Kidney (tissue), 22 donors: ENCODE measurements at places on chromosomes 6 and 20. TPM values are rescaled to one million over a fixed set of nuclear protein-coding genes. Genes with fewer than 3 reads are reported as not detected.

GRCh38 chr20:6999381-6999780, 231.9 kb downstream of the BMP2 start:
- H3K36me3 ChIP-seq = no peaks in the 10 kb centered on the region
- no peak overlapping the region for H3K27ac ChIP-seq
- DNase-seq = no peak
- H3K27me3 ChIP-seq = no peaks in the 10 kb centered on the region

- no peak for DNase-seq
- no peaks in the 10 kb centered on the region for H3K4me1 ChIP-seq
- H3K27ac ChIP-seq = no peak overlapping the region
- H3K4me3 ChIP-seq = no peak overlapping the region
Observed at GRCh38 chr6:166435574-166435973, 52.8 kb upstream of the MPC1 start.

- peak; percentile 35 for DNase-seq
- H3K4me3 ChIP-seq = no peak overlapping the region
- no peak overlapping the region for H3K27ac ChIP-seq
- H3K36me3 ChIP-seq = no peaks in the 10 kb centered on the region
Observed at GRCh38 chr20:59835057-59835447, 98.4 kb downstream of the SYCP2 start.

DNA sequence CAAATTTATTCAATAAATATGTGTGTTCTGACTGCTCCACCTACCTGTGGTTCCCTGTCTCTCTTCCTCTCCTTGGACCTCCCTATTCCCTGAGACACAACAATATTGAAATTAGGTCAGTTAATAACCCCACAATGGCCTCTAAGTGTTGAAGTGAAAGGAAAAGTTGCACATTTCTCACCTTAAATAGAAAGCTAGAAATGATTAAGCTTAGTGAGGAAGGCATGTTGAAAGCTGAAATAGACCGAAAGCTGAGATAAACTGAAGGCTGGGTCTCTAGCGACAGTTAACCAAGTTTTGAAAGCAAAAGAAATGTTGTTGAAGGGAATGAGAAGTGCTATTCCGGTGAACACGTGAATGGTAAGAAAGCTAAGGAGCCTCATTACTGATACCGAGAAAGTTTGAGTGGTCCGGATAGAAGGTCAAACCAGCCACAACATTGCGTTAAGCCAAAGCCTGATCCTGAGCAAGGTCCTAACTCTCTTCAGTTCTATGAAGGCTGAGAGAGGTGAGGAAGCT, 34.1 kb downstream of the UST start:
- no peak overlapping the region for H3K27ac ChIP-seq
- H3K4me1 ChIP-seq = no peaks in the 10 kb centered on the region
- no peaks in the 10 kb centered on the region for H3K36me3 ChIP-seq
- DNase-seq = no peak
- no peak overlapping the region for H3K4me3 ChIP-seq

GRCh38 chr6:157227202-157228166, 95.8 kb downstream of the TMEM242 start:
- H3K36me3 ChIP-seq = no peaks in the 10 kb centered on the region
- H3K4me1 ChIP-seq = no peaks in the 10 kb centered on the region
- no peak for DNase-seq
- H3K27me3 ChIP-seq = no peaks in the 10 kb centered on the region
- no peak overlapping the region for H3K27ac ChIP-seq

SMOC2 gene
- 13.1 TPM for total RNA-seq

WFDC6 gene
- total RNA-seq = not detected

- no peaks in the 10 kb centered on the region for H3K36me3 ChIP-seq
- DNase-seq = peak; percentile 4
- no peak overlapping the region for H3K27ac ChIP-seq
- no peaks in the 10 kb centered on the region for H3K27me3 ChIP-seq
Observed at GRCh38 chr6:157530126-157530525, 149.1 kb downstream of the ZDHHC14 start.

DNA sequence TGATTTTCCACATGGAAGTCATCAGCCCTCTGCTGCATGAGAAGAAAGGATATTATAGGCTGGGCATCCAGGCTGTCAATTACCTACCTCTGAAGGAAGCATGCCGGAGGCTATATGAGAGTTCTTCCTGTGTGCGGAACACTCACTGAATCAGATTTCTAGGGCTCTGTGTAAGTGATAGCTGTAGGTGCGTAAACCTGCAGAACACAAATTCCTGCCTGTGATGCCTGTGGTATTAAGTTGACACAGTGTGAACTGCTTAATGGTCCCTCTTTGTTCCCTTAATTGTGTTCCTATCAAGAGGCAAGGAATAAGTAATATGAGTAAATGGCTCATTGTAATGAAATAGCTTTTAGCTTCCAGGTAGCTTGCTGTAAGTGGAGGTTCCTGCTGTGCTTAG, 103.3 kb downstream of the ANKS1A start:
- no peaks in the 10 kb centered on the region for H3K4me1 ChIP-seq
- no peak overlapping the region for H3K4me3 ChIP-seq
- no peaks in the 10 kb centered on the region for H3K36me3 ChIP-seq
- no peak overlapping the region for H3K27ac ChIP-seq
- no peaks in the 10 kb centered on the region for H3K27me3 ChIP-seq

GRCh38 chr6:93819189-93819588, 399.8 kb upstream of the EPHA7 start:
- DNase-seq = no peak
- no peak overlapping the region for H3K27ac ChIP-seq
- no peaks in the 10 kb centered on the region for H3K4me1 ChIP-seq
- no peaks in the 10 kb centered on the region for H3K36me3 ChIP-seq
- H3K27me3 ChIP-seq = no peaks in the 10 kb centered on the region
- H3K4me3 ChIP-seq = no peak overlapping the region

GRCh38 chr6:47407300-47408281, 70.0 kb upstream of the CD2AP start:
- no peaks in the 10 kb centered on the region for H3K4me1 ChIP-seq
- no peak overlapping the region for H3K27ac ChIP-seq
- no peaks in the 10 kb centered on the region for H3K27me3 ChIP-seq

DNA sequence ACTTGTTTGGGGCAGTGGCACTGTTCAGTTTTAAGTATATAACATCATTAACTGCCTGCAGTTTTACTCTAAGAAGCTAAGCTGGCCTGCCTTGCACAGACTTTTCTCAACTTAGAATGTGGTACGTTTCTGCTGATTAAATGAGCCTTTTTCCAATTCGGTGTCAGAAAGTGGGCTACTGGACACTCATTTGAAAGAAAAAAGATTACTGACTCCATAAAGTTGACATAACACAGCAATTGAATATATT, 2.1 kb downstream of the ZMYND8 start:
- H3K4me3 ChIP-seq = peak overlapping the region; percentile 45
- H3K27ac ChIP-seq = peak overlapping the region; percentile 89
- peak; percentile 64 for DNase-seq
- H3K36me3 ChIP-seq = no peaks in the 10 kb centered on the region
- no peaks in the 10 kb centered on the region for H3K27me3 ChIP-seq

GRCh38 chr6:150940941-150941340, 75.4 kb downstream of the MTHFD1L start:
- no peak overlapping the region for H3K4me3 ChIP-seq
- no peaks in the 10 kb centered on the region for H3K27me3 ChIP-seq
- no peak for DNase-seq
- no peak overlapping the region for H3K27ac ChIP-seq

RIPPLY2 gene
- 0.38 TPM for total RNA-seq

- no peaks in the 10 kb centered on the region for H3K27me3 ChIP-seq
- DNase-seq = no peak
- no peak overlapping the region for H3K27ac ChIP-seq
Observed at GRCh38 chr20:49210101-49210756, 9.0 kb upstream of the DDX27 start.

DNA sequence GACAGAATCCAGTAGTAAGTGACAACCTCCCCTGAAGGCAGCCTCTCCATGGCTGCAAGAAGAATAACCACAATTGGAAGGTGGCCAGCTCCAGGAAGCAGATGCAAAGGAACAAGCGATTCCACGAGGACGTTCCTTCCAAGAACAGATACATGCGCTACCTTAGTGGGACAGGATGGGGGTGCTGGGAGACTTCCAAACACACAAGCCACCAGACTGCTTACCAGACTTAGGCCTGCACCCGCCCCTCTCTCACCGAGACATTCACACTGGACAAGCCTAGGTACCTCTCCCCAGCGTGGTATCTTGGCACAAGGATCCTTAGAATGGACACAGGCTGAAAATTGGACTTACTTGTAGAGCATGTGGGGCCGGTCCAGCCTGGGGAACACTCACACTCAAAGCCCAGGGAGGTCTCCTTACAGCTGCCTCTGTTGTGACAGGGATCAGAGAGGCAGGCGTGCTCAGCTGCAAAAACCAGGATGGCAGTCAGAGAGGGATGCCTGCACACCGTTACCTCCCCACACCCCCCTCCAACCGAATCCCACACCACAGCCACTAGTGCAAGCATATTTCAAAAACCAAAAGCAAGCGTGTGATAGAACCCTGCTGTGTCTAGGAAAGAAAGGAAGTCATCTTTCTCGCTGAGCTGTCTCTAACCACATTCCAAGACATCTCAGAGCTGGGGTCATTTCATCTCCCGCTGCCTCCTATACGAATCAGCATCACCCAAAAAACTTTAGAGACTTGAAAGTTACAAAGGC, 22.4 kb downstream of the JAG1 start:
- peaks cover 15% of the 10 kb centered on the region for H3K4me1 ChIP-seq
- H3K36me3 ChIP-seq = peaks cover 23% of the 10 kb centered on the region
- H3K27ac ChIP-seq = no peak overlapping the region

HLA-DQA1 gene
- 63.5 TPM for total RNA-seq

SLC17A9 gene
- 9.5 TPM for total RNA-seq

DNA sequence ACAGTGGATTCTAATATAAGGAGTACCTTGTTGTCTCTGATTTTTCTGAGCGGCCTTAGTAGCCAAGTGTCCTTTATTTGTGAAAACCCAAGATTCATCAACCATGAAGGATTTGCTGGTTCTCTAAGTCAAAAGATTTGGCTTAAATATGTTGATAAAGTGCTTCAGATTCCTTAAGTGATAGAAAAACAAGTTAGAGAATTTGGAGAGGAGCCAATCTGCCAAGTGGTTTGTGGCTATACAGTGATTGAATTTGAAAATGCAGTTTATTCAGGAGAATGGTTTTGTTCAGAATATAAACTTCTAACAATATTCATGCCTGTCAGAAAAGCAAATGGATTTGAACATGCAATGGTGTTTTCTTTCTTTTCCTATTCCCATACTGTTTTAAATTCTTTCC, 54.8 kb downstream of the CAP2 start:
- no peaks in the 10 kb centered on the region for H3K36me3 ChIP-seq
- no peak overlapping the region for H3K4me3 ChIP-seq
- no peak for DNase-seq

GRCh38 chr6:157024745-157025144, 247.6 kb downstream of the ARID1B start:
- no peak overlapping the region for H3K27ac ChIP-seq
- no peak for DNase-seq
- H3K4me1 ChIP-seq = peaks cover 3% of the 10 kb centered on the region
- no peak overlapping the region for H3K4me3 ChIP-seq

DNA sequence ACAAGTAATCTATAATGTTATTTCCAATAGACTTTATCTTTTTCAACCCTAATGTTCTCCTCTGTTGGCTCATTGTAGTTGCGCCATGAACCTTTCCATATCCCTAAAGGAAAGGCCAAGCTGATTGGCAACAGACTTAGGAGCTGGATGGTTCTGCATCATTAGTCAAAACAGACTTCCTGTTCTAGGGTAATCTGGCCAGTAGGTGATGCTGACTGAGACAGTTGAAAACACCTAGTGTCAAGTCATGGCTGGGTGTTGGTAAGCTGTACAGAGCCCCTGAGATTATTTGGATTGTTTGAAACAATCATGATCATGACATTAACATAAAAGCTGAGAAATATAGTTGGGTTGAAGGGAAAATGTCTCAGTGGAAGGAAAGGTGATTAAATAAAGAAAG, 231.4 kb downstream of the PHACTR1 start:
- H3K36me3 ChIP-seq = no peaks in the 10 kb centered on the region
- H3K4me3 ChIP-seq = no peak overlapping the region
- H3K27ac ChIP-seq = no peak overlapping the region
- DNase-seq = no peak
- no peaks in the 10 kb centered on the region for H3K27me3 ChIP-seq
- H3K4me1 ChIP-seq = peaks cover 2% of the 10 kb centered on the region

WDR46 gene
- 40.3 TPM for total RNA-seq

RRAGD gene
- 31.5 TPM for total RNA-seq

DNA sequence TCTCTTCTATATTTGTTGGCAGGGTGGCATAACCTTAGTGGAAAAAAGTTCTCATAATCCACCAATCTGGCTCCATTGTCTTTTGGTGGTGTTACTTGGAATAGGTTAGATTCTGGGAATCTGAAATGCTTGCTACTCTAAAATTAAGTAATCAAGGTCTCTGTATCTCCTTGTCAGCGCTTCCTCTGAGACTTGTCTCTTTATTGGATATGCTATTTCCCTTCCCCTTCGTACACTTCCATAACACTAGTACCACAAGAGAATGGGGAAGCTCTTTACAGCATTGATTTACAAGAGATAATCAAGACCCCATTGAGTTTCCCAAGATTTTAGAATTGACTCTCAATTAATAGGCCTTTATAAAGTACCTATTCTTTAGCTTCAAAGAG, 280.2 kb downstream of the ADGB start:
- H3K36me3 ChIP-seq = no peaks in the 10 kb centered on the region
- no peak overlapping the region for H3K4me3 ChIP-seq
- H3K4me1 ChIP-seq = no peaks in the 10 kb centered on the region
- no peaks in the 10 kb centered on the region for H3K27me3 ChIP-seq
- no peak for DNase-seq

PCNA gene
- 46.4 TPM for total RNA-seq

DNA sequence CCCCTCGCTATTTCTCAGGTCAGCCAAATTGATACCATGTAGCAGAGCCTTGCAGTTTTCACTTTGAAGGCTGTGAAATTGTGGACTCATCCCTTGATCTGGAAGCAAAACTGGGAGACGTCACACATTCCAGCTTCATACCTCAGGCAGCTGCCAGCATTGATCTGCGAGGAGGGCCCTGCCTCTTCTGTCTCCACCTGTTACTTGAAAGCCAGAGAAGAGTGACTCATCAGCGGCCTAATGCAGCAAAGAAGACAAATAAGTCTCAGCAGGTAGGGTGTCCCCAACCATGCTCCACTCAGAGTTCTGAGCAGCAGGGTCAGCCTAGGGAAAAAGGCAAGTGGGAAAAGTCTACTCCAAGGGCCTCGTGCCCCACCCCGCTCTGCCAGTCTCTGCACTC, 69.4 kb upstream of the BMP2 start:
- H3K4me1 ChIP-seq = no peaks in the 10 kb centered on the region
- H3K36me3 ChIP-seq = no peaks in the 10 kb centered on the region
- no peak overlapping the region for H3K4me3 ChIP-seq
- no peaks in the 10 kb centered on the region for H3K27me3 ChIP-seq
- H3K27ac ChIP-seq = no peak overlapping the region

DNA sequence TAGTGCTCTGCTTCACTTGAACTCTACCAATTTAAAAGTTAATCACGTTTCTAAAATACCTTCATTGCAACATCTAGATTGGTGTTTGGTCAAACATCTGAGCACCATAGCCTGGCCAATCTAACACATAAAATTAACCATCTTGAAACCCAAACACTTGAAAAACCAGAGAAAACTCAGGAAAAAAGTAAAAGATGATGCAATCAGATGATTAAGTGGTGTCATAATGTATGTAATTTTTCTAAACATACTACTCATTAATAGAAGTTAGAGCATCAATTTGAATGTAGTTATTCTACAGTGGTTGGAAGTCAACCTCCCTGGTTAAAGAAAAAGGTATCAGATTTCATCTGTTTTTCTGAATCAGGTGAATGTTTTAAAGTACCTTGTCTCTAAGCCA, 228.6 kb upstream of the ID4 start:
- DNase-seq = no peak
- no peaks in the 10 kb centered on the region for H3K36me3 ChIP-seq
- no peaks in the 10 kb centered on the region for H3K27me3 ChIP-seq
- H3K27ac ChIP-seq = no peak overlapping the region
- H3K4me3 ChIP-seq = no peak overlapping the region

NOX3 gene
- total RNA-seq = not detected

DDO gene
- 3.6 TPM for total RNA-seq
